ENCODE measurements at places on chromosomes 1 and 21.

GRCh38 chr1:222817529-222817928 is 2.7 kb downstream of the DISP1 start:
- peak; percentile 80 for DNase-seq

- no peak for DNase-seq
These were observed 49.6 kb downstream of the RUNX1 start for GRCh38 chr21:34999397-34999941.

GRCh38 chr1:23555986-23556634 is 3.2 kb downstream of the ID3 start:
- DNase-seq = peak; percentile 85

- DNase-seq = no peak
These were observed 24.7 kb upstream of the GUCA2B start for GRCh38 chr1:42128499-42128898.

GRCh38 chr1:19197845-19198244 is 12.2 kb downstream of the UBR4 start:
- no peak for DNase-seq

DNA sequence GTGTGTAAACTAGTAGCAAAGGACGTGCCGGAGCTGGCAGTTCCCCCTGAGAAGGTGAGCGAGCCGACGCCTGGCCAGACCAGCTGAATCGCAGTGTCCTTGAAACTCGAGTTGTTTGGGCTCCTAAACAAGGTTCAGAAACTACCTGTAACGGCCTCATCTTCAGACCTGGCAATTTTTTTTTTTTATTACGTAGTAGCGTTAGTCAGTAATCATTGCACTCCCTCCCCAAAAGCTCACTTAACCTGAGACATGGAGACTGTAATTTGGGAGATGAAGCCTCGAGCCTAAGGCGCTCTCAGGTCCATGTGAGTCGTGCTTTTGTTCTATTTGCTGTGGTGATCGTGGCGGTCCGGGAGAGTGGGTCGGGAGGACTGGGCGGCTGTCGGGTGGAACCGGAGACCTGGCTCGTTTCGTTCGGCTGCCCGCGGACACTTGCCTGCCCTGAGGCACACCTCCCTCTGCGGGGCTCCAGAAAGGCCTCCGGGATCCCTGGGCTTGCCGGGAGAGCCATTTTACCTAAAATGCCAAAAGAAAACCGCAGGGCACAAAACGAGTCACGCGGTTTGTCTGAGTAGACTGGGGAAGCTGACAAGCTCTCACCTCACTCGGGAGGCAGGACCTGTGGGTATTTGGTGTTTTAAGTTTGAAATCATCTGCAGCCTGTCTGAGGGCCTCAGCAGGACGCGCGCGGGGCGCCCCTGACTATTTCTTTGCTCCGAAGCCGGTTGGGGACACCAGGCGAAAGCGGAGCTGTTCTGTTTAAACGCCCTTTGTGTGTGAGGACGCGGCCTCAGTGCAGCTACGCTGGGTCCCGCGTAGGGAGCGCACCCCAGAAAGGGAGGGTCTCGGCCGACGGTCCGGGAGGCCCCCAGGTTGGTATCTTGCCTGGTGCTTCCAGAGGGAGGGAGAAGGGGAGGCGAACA is 722 bp downstream of the LHX8 start:
- no peak for DNase-seq

GRCh38 chr1:159084152-159084551 is 7.6 kb upstream of the AIM2 start:
- DNase-seq = no peak

DNA sequence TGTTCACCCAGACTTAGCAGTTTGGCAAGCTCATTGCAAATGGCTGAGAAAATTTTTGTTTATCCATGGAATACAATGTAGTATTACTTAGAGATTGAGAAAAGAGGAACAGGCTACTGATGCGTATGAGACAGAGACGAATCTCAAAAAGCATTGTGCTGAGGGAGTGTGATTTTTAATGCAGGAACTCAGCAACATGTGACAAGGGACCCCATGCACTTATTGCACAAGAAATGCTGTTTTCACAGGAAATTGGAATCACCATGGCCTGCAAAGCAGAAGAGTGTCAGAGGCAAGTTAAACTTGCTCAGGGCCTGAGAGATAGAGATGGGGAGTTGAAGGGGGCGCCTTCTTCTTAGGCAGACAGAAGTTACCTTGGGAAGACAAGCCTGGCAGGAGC is 32.6 kb upstream of the TLR5 start:
- no peak for DNase-seq

DNA sequence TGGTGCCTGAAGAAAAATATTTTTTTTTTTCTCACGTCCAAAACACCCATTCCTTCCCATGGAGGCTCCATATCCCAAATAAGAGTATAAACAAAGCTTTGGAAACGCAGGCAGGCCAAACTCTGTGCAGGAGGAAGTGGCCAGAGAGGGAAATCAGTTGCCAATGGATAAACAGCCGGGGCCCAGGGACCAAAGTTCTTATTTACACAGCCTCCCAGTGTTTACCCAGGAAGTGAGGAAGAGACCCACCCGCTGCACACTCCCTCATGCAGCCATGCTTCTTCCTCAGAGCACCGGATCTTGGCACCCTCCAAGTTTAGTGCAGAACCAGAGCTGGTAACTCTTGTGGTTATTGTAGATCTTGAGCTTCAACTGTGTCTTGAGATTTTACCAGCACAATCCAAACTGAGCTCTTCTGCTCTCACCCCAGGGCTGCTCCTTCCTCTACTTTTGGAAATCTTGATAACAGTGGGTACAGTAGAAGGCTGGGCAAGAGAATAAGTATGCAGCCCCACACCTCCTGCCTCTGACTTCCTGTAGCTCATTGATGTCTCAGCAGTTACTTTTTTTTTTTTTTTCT is 14.2 kb downstream of the MARCKSL1 start:
- no peak for DNase-seq

GRCh38 chr1:169906938-169907337 is 13.2 kb upstream of the SCYL3 start:
- no peak for DNase-seq

DNA sequence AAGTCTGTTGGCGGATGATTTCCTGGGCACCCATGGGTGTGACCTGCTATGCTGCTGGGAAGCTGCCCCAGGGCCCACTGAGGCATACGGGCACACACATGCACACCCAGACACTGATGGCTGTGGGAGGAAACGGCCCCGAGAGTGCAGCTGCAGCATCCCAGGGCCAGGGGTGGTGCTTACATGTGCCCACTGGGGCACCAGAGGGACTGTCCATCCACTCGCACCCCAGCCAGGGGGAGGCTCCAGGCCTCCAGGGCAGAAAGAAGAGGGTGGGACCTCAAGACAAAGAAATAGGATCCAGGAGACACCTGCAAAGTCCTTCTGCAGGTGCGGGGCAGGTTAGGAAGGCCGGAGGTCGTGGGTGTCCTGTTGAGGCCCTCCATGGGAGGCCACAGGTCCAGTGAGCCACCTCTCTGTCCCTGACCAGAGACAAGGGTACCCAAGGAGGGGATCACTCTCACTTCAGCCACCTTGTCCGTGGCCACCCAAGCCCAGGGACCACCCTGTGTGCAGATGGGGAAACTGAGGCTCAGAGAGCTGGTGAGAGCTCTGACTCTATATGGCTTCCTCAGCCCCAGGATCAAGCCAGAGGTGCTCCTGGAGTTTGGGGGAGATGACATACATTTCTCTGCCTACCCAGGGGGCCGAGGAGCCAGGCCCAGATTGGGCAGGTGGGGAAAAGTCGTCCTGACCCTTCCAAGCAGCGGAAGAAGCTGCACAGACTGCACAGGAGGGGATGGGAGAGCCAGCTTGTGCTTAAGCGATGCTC is 57.1 kb downstream of the WNT9A start:
- DNase-seq = no peak

DNA sequence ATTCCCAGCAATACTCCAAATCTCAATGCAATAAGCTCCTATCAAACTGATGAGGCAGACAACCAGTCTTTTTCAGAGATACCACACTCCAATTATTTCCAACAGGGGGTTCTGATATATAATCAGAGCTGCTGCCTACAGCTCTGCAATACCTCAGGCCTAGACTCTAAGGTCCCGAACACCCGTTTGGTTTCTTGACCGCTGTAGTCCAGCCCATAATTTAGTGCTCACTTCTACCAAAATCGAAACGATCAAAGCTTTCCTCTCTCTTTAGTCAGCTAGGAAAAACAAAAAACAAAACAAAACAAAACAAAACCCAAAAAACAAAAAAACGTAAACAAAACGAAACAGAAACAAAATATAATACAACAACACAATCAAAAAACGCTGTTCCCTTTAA is 453.0 kb downstream of the NEGR1 start:
- no peak for DNase-seq

GRCh38 chr21:45291613-45292398 is 4.1 kb upstream of the POFUT2 start:
- no peak for DNase-seq

DNA sequence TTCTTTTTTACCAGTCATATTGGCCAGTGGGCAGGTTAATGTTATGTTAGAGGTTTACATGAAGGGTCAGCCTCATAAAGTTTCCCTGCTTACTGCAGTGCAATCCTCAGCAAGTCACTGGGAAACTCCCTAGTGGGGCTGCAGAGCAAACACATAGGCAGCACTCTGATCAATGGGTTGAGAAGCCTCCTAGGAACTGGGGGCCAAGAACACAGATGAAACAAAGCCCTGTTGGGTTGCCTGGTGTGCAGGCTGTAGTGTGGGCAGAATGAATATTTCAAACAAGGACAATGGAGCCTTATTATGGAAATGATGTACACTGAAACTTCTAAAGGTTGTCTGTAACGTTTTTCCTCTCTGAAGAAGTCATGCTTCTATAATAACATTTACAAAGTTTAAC is 431.6 kb upstream of the PTBP2 start:
- DNase-seq = no peak

GRCh38 chr1:74641161-74641560 is 32.4 kb downstream of the ERICH3 start:
- DNase-seq = no peak

DNA sequence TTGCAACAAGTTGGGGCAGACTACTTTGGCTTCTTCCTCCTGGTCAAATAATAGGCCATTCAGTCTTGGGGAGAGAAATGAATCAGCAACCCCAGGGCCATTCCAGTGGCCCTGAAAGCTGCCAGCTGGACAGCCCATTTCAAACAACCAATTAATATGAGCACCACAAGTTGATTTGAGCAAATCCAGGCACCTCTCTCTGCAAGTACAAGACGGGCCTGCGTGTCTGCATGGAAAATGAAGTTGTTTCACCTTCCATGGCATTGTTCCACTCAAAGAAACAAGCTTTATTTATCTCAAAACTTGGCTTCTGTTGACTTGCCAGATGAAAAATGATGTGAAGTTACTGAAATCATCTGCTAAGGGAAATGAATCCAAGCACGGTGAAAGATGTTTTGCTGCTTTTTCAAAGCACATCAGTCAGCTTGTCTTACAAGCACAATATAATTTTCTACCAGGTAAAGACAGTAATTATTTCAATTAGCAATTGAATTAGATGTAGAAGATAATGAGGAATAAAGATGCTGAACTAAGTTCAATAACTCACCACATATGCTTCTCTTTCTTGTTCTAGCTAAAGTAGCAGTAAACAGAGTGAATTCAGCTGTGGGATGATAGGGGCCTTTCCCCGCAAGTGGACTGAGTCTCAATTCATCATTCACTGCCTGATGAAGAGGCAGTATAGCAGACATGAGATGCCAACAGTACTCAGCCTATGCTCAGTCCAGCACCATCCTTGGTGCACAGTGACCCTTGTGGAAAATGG is 95.2 kb upstream of the SSX2IP start:
- no peak for DNase-seq

GRCh38 chr1:209534496-209535250 is 48.8 kb upstream of the CAMK1G start:
- no peak for DNase-seq

DNA sequence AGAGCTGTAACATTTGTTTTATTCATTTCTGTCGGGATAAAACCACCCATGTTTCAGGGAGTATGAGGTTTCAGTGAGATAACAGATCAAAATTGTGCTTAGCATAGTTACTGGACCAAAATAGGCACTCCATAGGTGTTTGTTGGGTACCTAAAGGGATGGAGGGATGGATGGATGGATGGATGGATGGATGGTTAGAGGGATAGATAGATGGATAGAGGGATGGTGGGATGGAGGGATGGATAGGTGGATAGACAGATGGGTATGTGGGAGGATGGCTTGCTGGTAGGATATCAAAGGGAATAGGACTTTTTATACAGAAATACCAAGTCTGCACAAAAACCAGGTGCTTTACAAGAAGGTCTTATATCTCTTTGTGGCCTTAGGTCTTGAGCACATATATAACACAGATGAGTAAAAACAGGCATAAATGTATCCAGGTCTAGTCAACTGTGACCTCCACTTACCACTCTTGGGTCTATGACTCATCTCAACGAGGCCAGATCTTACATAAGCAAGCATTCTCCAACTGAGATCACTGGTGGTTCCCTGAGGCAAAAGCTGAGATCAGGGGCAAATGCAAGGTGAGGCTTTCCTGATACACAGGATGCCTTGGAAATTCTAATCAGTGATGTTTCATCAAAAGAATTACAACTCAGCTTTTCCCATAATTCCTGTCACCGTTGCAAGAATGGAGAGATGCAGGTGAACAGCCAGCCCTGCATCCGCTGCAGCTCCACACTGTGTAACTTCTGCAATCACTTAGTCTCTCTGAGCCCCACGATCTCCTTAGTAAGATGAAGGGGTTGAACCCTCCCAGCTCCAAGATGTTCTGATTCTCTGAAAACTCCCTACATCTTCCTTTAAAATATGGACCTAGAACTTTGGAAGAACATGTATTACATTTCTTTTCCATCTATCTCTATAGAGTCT is 32.0 kb downstream of the PTAFR start:
- peak; percentile 75 for DNase-seq

DNA sequence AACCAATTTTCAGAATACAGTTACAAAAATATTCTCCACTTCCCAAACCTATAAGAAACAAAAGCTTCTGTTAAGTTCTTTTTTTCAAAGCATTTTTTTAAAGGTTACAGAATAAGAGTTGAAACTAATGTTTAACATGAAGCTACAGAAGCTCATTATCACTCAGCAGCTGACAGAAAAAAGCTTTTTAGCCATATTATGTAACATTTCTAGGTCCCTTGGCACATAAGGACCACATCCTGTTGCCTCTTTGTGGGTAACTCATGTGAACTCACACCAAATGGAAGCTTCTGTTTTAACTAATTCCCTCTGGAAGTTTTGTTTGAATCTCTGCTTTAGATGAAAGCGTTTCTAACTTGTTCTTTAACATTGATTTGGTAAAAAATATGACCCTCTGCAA is 242.5 kb upstream of the TMPRSS15 start:
- no peak for DNase-seq

- no peak for DNase-seq
These were observed 207.7 kb downstream of the PTPRC start for GRCh38 chr1:198846556-198846955.

- peak; percentile 66 for DNase-seq
These were observed 5.2 kb downstream of the FOXD3 start for GRCh38 chr1:63327417-63328054.

- DNase-seq = no peak
These were observed 682 bp upstream of the RWDD3 start for GRCh38 chr1:95233319-95233736.

- no peak for DNase-seq
These were observed 55.5 kb upstream of the TLR5 start for GRCh38 chr1:223198628-223198965.

All from RWPE1 (cell line).